Activated T-cell treated with anti-CD3 and anti-CD28 coated beads for 4 hours (primary cell): ENCODE measurements at places on chromosomes 5 and 9.

DNA sequence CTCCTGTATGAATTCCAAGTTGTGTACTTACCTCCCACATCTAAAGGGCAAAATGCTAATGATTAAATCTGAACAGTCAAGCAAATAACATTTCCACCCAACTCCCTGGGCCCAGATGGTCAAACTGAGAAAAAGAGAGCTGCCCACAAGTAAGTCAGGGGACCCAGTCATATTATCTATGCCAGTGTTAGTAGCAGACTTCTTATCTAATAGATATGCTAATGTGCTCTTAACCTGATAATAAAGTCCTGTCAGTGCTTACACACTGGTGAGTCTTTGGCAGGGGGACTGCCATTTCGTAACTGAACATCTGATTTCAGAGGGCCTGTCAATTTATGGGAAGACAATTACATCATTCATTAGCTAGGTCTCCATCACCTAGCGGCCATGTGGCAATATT, 292.3 kb upstream of the WWC1 start:
- no peak for DNase-seq

- no peak for DNase-seq
These were observed 61.1 kb upstream of the TAS2R1 start for GRCh38 chr5:9691261-9691660.

- no peak for DNase-seq
These were observed 48.3 kb downstream of the ASS1 start for GRCh38 chr9:130493021-130493420.

DNA sequence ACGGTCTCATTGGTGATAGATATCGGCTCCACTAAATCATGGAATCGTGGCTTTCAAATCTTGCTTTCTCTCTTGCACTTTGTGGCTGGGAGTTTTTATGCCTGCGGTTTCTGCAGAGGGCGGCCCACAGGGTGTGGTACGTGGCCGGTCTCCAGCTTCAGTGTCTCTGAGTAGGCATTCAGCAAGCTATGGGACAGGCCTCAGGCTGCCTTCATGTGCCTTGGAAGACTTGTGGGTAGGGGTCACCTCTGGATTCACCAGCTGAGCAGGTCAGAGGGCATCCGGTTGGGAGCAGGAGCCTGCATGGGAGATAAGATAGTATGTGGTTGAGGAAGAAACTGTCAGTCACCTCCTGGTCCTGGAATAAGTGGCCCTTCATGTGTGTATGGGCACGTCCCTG, 47.7 kb downstream of the AMBP start:
- DNase-seq, result no peak

DNA sequence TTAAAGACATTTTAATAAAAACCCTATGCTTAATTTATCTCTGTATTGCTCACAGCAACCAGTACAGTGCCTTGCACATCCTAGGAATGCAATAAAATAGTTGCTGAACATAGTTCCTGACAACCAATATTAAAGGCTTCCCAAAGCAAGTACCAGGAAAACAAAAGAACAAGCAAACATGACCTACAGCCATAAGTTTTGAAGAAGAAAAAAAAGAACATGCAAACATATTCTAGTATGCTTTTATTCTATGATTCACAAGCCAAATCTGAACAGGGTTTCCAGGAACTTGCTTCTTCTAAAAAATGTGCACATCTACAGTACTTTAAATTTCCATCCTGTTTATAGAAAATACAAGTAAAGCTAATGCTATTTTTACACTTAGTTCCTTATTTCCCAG, 4.5 kb downstream of the CEMIP2 start:
- no peak for DNase-seq

DNA sequence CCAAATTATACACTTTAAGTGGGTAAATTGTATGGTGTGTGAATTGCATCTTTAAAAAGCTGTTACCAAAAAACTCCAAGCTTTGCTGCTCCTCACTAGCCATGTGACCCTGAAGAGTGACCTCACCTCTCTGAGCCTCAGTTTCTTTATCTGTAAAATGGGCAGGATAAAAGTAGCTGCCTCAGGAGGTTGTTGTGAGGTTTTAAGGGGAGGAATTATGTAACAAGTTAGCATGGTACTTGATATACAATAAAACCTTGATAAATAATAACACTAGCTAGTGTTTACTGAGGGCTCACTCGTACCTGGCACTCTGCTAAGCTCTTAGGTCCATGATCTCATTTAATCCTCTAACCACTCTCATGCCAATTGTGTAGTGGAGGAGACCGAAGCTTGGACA, 19.0 kb upstream of the PHF19 start:
- no peak for DNase-seq

DNA sequence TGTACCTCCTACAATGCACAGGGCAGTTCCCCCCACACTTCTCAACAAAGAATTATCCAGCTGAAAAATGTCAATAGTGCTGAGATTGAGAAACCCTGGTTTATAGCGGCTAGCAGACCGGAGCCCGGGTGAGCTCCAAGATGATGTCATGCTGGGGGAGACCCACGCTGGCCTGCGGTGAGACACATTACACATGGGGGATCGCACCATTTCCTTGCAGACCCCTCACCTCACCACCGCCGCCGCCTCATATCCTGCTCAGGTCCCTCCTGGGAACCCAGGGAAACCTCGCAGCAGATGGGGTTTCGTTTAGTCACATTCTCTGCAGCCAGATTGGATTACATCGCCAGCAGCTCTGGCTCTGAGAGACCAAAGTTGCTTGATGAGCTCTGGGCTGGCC, 14.7 kb upstream of the TNC start:
- DNase-seq, result no peak

GRCh38 chr9:28735738-28736342, 1162.6 kb upstream of the C9orf72 start:
- DNase-seq, result no peak

DNA sequence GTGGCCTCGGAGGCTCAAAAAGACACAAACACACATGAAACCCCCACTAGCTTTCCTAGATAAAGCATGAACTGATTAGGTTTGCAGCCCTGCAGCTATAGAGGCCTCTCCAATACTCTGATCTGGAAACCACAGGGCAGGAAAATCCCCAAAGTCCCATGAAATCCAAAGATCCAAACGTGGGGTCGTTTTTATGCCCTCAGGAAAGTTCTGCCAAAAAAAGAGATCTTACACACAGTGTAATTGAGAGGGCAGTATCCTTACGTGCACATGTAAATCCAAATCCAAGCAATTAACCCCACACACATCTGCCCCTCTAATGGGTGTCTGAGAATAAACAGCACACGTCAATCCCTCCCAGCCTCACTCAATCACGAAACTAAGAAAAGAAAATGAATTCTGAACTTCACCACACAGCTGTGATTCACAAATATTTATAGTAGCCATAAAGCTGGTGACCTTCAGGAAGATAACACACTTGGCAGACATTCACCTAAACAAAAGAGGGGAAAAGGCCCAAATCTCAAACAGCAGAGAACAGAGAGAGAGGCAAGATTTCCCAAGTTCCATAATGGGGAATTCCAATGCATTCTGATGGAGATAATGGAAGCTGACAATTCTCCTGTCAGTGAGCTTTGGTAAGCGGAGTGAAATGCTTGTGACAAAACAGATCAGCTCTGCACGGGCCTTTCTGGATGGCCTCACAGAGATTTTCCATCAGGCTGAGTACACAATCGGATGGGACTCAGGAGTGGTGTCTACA, 114.2 kb downstream of the SEMA5A start:
- DNase-seq, result no peak

- DNase-seq, result no peak
These were observed 445.0 kb upstream of the KIF2A start for GRCh38 chr5:61860978-61861377.

GRCh38 chr5:134524826-134525682, at the start of gene JADE2:
Gene JADE2 (plus strand): TSS chr5:134525670. CDS start chr5:134535858, 10,188 bp downstream.
- peak; percentile 62 for DNase-seq

- no peak for DNase-seq
These were observed 210.1 kb downstream of the PAX5 start for GRCh38 chr9:36823934-36824333.

DNA sequence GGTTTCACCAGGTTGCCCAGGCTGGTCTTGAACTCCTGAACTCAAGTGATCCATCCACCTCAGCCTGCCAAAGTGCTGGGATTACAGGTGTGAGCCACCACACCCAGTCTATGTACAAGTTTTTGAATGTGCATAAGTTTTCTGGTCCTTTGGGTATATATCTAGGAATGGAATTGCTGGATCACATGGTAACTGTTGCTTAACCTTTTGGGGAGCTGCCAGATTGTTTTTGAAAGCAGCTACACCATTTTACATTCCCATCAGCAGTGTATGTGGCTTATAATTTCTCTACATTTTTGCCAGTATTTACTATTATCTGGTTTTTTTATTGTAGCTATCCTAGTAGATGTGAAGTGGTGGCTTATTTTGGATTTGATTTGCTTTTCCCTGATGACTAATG, 8.9 kb upstream of the LNPEP start:
- DNase-seq, result no peak

DNA sequence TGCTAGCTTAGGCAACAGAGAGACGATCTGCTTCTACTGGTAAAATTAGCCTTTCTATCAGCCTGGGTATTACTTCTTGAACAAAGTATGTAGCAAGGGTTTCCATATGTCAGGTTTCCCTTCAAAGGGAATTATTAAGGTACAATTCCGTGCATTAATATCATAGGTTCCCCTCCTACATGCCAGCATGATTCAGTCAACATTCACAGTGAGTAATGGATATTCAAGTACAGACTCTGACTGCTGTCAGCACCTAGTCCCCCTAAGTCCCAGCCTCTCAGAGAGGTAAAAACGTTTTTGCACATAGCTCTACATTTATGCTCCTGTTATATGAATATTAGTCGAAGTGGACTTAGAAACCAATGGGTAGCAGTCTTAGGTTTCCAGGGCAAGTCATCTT, 322.4 kb upstream of the CCNG1 start:
- no peak for DNase-seq

DNA sequence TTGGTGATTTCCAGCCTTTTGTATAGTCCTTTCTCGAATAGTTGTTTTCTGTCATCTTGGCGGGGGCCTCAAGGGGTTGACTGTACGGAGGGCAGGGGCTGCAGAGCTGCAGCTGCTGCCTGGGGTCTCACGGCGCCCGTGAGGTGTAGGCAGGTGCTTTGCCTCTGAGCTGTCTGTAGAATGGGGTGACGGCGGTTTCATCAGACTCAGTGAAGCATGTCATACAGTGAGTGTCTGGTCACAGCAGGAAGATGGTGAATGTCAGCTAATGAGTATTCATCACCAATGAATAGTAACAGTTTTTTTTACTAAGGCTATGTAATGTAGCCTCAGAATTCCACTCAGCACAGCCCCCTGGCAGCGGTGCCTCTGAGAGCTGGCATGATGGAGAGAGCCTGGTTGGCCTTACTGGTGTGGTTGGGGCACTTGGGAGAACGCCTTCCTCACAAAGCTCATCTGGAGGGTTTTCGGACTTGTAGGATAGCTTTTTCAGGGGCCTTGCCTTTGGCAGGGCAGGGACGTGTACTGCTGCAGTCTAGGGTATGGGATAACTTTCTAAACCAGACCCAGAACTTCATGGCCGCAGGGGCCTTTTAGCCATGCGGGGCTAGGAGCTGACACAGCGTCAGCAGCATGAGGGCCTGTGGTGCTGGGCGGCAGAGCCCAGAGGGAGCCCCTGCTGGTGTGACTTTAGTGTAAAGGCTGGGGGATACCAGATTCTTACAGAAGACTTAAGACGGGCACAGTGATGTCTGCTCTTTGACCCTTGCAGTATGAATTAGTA, 15.0 kb downstream of the TENT4A start:
- DNase-seq, result no peak

GRCh38 chr9:109935406-109936087, 155.5 kb downstream of the PALM2AKAP2 start:
- no peak for DNase-seq

- DNase-seq, result no peak
These were observed 19.5 kb downstream of the C5orf52 start for GRCh38 chr5:157690690-157691433.

DNA sequence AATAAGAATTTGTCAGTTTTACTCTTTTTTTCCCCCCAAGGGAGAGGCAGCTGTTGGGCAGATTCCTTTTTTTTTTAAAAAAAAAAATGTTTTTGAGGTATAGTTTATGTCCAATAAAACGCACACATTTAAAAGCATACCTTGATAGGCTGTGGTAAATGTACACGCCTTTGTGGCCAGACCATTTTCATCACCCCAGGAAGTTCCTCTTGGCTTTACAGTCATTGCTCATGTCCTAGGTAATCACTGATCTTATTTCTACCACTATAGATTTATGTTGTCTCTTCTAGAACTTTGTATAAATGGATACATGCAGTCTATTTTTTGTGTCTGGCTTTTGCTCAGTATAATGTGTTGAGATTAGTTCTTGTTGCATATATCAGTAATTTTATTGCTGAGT, 9.8 kb downstream of the SUB1 start:
- DNase-seq, result no peak

GRCh38 chr5:9498541-9499497, 47.1 kb downstream of the SEMA5A start:
- DNase-seq, result no peak

DNA sequence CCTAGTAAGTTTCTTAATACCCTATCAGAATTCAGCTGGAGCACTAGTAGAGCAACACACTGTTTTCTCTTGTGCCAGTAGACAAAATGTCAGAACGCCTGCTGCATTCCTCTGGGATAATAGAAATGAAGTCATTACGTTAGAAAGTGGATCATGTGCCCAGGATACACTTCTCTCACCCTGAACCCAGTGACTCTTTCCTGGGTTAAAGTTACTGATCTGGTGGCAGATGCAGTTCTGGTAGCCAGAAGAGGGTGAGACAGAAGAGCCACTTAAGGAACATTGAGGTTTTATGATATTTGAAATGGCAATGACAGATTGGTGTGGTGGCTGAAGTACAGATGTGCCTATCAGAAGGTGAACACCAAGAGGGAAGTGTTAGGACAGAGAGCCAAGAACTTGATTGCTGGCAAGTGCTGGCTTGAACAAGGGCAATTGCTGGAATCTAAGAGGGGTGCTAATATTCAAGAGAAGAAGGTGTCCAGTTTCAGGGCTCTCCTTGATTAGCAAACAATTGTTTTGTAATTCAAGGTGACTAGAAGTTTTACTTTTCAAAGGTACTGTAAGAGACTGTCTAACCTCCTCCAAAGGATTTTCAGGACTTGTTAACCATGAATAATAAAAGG, 93.7 kb upstream of the ERBIN start:
- no peak for DNase-seq

DNA sequence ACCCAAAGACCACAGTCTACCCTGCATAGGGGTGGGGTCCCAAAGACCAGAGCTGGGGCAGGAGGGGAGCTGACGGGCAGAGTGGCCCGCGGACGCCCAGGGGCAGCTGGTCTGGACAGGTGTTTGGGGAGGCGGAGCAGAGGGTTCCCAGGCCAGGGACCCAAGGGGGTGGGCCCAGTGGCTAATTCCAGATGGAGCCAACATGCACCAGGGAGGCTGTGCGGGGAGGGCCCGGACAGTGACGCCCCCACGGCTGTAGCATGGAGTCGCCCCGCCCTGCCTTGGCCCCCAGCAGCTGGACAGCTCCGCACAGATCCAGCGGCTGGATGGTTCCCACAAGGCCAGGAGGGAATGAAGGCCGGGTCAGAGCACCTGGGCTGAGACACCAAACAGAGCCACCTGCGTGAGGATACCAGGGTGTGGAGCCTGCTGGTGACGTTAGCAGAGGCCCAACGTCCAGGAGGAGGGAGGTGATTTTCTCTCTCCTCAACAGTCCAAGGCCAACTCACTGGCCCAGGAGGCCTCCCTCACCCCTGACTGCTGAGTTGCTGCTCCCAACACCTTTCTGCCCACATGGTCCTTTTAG, 55.3 kb upstream of the EGFL7 start:
- no peak for DNase-seq

- DNase-seq, result no peak
These were observed 168.5 kb downstream of the PALM2AKAP2 start for GRCh38 chr9:109948453-109948852.
